Activated CD4-positive, alpha-beta T cell treated with anti-CD3 and anti-CD28 coated beads for 4 hours (primary cell): ENCODE measurements at places on chromosomes 1 and 21.

DNA sequence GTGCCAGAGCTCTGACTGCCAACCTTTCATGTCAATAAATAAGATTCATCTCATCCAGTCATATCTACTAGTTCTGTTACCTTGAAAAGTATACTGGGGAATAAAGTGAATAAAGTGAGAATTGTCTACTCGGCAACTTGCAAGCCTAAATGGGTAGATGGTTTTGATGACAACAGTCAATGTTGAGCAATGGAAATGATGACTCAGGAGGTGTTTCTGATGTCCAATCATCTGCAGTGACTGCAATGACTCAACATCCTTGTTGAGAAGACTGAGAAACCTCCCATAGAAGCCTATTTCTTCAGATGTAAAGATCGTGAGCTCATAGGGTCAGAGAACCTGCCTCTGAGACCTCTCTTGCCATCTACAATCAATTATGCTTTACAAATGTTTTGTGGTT lies 276.4 kb downstream of the SPATA17 start:
- DNase-seq = no peak

GRCh38 chr1:3976821-3977220 lies 76.7 kb upstream of the C1orf174 start:
- DNase-seq = no peak

DNA sequence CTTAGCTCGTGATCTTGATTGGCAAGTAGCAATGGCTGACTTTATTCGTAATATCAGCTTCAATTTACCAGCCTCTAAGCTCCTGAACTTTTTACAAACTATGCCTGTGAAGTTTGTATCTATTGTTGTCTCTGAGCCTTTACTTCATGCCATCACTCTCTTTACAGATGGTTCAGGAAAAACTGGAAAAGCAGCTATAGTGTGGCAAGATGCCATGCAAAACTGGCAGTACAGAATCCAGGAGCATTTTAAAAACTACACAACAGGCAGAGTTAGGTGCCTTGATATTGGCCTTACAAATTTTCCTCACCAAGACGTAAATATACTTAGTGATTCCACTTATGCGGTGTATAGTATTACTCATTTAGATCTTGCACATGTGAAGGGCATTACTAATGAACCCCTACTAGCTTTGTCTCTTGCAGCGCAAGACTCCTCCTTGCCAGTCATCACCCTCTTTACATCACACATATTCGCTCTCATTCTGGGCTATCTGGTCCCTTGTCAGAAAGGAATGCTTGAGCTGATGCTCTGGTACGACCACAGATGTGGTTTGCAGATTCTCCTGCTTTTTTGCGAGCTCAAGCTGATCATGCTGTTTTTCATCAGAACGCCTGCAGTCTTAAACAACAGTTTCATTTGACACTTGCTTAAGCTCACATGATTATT lies 36.3 kb downstream of the CLCA1 start:
- no peak for DNase-seq

DNA sequence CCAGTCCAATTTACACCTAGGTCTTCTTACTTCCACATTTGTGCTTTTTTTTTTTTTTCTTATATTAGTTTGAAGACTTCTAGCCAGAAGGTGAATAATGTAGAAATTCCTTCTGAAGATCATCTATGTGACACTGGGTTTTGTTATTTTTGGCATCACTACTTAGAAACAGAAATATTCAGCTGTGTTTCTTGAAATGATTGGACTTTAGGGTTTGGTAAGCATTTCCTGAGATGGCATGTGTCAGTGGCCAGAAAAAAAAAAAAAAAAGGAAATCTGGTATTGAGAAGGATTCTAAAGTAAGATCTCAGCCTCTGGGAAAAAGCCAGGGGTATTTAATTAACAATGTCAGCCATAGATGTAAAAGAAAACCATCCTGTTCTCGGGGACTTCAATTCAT lies 43.4 kb upstream of the LRRC8C start:
- DNase-seq = no peak

- no peak for DNase-seq
Observed at GRCh38 chr21:45438391-45439145, 33.6 kb downstream of the COL18A1 start.

DNA sequence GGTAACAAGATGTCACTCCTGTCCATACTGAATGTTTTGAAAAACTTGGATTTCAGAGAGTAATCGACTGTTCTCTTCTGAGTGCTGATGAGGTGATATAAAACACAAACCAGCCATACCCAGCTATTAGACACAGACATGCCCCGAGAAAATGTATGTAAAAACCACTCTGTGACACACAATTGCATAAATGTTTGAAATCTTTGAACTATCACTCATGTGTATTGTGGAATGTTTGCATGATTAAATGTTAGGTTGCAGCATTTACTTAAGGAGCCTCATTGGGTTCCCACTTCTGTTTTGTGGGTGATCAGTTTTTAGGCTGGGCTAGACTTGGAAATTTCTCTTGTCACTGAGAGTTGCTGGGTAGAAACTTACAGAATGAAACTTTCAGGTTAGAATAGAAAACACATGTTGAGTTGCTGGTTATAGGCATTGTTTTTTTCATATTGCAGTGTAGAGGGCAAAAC lies 270.4 kb upstream of the B3GALT2 start:
- DNase-seq = no peak

GRCh38 chr1:206909161-206909882 lies 12.1 kb downstream of the IL24 start:
- DNase-seq = peak; percentile 41

GRCh38 chr1:173383351-173383750 lies 93.8 kb upstream of the PRDX6 start:
- no peak for DNase-seq

GRCh38 chr1:212315184-212315583 lies 30.0 kb downstream of the PPP2R5A start:
- no peak for DNase-seq

DNA sequence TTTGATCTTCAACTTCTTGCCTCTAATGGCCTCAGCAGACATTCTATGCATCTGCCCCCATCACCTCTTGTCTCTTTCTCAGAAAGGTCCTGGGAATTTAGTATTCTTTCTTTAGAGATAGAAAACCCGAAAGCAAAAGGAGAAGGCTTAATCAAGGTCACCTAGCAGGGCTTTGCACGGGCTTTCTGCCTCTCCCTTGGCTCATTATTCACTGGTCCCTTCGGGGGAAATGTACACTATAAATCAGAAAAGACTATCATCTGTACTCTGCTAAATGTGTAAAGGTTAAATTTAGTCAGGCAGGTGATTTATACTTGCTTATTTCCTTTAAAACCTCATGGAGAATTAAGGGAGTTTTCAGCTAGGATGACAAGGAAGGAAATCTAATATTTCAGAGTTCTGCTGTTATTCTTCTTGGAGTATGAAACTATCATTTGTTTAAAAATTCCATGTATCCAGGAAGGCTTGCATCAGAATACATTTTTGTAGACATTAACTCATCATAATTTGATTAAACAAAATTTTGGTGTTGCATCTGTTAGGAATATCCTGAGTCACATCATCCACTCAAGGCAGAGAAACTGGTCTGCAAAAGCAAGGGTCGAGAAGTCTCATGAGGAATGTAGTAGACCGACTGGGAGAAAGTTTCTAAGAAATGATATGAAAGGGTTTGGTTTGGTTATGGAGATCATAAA lies 124.6 kb downstream of the GABPA start:
- no peak for DNase-seq

- DNase-seq = no peak
Observed at GRCh38 chr1:209689477-209689876, 14.3 kb downstream of the G0S2 start.

DNA sequence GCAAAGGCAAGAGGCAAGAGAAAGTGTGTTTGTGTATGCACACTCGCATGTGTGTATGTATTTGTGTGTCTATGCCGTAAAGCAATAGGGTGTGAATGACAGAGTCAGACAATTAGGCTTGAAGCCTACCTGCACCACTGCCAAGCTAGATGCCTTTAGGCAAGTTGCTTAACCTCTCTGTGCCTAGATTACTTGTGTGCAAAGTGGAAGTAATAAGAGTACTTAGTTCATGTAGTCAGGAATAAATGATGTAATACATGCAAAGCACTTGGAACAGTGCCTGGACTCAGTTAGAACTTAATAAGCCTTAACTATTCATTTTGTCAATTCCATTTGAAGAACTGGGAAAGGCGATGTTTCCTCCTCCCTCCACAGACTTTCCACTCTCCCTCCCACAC lies 31.7 kb downstream of the LAMB3 start:
- no peak for DNase-seq

DNA sequence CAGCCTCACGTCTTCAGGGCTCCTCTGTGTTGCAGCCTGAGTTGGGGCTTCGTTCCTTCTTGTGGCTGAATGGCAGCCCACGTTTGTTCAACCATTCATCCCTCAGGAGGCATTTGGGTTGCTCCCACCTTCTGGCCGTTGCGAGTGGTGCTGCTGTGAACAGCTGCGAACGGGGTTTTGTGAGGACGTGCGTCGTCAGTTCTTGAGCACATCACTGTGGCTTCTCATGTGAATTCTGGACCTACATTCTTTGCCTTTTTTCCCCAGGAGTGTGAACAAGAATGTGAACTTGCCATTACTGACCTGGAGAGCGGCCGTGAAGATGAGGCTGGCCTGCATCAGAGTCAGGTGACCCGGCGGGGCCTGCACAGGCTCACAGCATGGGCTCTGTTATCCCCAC lies 21.9 kb downstream of the PCNT start:
- DNase-seq = no peak

DNA sequence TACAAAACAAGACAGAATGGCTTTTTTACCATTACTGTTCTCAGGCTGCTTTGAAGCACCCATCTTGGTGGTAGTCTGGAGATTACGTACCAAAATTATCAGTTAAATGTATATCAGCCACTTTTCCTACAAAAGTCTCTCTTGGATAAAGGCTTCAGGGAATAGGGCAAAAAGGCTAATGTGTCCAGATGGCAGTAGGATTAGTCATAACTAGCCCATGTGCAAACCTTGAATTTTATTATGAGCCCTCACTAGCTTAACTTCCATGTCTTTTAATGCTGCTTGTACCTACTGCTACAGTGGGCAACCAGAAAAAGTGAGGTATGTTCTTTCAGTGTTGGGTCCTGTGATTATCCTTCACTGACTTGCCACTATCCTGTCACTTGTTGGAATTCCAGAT lies 51.0 kb downstream of the PLPPR4 start:
- no peak for DNase-seq

DNA sequence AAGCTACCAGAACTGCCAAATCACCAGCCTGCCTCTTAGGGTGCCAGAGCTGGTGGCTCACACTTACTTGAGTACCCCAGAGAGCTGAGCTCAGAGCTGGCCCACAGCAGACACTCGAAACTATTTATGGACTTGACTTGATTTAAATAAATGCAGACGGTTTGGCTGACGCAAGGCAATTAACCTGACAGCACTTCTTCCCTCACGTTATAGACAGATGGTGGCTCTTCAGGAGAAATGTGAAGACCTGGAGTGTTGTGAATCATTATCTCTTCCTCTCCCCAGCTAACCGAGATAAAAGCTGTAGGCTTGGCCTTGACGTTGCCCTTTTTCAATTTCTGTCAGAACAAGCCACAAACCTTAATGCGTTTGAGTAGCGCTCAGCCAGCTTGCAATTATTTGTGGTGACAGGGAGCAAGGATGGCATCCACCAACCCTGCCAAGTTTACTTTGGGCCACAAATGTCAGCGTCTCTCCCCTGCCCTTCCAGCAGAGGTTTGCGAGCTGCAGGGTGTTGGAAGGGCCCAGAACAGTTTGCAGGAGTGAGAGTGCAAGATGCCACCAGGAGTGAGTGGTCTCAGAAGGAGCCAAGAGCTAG lies 34.0 kb upstream of the BCAR3 start:
- DNase-seq = no peak

DNA sequence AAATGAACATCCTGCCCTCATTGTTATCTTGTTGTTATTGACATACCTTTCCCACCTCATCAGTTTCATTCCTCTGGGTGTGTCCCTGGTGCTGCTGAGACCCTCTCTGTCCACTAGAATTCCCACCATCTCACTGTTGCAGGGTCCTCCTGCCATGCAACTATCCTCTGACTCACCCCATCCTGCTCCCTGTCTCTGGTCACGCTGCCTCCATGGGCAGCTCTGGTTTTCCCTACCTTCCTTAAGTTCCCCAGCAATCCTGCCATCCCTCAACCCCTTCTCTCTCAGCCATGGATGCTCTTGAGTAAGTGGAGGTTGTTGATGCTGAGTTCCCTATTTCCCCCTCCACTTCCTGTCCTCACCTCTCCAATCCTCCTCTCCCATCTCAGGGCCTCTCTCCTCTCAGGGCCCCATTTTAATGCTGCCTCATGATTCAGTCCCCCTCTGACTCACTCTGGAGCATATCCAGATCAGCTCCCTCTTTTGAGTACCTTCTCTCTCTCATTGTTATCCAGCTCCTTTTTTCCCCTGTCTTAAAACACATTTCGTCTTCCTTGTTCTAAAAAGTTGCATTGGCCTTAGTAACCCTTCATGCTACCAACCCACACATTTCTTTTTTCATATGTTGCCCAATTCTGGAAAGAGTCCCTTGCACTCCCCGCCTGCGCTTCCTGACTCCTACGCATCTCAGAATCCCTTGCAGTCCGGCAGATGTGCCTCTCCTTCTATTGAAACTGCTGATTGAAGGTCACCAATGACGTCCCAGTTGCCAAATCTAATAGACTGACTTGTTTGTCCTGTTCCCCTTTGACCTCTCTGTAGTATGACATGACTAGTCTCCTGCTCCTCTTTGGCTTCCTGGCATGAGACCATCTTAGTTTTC lies 92.0 kb downstream of the CNIH3 start:
- DNase-seq = no peak

GRCh38 chr1:173937062-173937461 lies 19.9 kb upstream of the SERPINC1 start:
- no peak for DNase-seq

DNA sequence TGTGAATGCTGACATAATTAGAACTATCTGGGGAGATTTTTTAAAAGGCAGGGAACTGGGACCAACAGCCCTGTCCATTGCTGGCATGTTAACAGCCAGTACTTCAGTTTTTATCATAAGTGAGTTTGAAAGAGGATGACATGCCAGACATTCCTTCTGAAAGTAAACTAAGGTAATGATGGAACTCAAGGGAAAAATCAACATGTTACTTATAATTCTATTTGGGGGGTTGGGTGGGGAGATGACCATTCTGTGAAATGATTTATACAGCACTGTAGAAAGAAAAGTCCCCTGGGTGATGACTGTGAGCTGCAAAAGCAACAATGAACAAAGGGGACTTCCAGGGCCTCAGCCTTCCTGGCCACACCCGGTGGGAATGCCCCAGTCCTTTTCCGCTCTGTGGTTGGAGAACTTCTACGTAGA lies 5.4 kb upstream of the LAMC2 start:
- no peak for DNase-seq

DNA sequence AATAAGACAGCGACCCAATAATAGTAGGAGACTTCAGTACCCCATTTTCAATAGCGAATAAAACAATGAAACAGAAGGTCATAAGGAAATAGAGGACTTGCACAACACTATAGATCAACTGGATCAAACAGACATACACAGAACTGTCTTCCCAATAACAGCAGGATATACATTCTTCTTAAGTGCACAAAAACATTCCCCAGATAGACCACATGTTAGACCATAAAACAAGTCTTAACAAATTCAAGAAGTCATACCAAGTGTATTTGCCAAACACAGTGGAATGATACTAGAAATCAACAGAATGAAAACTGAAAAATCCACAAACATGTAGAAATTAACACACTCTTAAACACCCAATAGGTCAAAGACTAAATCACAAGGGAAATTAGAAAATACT lies 78.0 kb downstream of the LBR start:
- no peak for DNase-seq

- DNase-seq = peak; percentile 14
Observed at GRCh38 chr1:192506741-192507155, 68.8 kb upstream of the RGS1 start.
